ENCODE measurements at places on chromosomes 5 and 9.

DNA sequence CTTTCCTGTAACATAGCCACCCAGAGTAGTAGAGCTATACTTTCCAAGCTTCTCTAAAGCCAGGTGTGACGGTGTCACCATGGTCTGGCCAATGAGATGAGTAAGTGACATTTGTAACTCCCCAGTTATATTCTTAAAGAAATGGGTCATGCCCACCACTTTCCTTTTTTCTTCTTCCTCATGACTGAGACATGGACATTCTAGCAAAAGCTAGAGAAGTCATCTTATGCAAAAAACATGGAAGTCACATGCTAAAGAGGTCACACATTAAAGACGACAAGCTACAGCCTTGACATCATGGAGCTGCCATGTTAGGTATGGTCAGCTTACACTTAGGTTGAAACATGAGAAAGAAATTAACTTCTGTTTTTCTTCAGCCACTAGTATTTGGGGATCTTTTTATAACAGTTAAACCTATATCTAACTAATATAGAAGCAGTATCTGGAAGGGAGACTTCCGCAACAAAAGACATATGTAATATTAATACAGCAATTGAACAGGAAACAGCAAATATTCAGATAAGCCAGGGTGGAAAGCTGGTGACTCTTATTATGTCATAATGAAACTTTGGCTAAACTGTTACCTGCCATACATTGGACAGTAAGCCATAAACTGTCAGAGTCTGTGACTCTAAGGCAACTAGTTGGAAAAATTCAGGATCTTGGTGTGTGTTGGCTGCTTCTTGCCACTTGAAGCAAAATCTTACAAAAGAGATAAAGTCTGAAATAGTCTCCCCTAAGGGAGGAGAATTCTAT, 54.7 kb upstream of the SNX2 start:
- DNase-seq, result no peak

- DNase-seq, result no peak
These were observed 287.8 kb downstream of the EBF1 start for GRCh38 chr5:158811921-158812320.

DNA sequence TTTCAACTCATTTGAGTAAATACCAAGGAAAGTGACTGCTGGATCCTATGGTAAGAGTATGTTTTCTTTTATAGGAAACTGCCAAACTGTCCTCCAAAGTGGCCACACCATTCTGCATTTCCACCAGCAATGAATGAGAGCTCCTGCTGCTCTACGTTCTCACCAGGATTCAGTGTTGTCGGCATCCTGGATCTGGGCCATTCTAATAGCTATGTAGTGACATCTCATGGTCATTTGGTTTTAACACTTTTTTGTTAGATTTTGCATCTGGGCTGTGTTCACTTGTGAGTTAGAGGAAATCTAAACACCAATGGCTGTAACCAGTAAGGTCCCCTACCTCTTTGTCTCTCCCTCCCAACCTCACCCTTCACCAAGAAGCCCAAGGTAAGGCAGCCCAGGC, 115.9 kb downstream of the ATPSCKMT start:
- DNase-seq, result no peak

- DNase-seq, result no peak
These were observed 29.3 kb downstream of the RASGEF1C start for GRCh38 chr5:180179442-180180420.

Data from stimulated activated CD4-positive, alpha-beta T cell treated with anti-CD3 and anti-CD28 coated beads, Interleukin-12 subunit alpha, Interleukin-12 subunit beta, amount 100 ng/mL, for 24 hours (primary cell).